ENCODE measurements at places on chromosomes 16 and 17.

- DNase-seq: no peak
Measured at GRCh38 chr17:35569405-35569804, 8.8 kb upstream of the SLFN14 start.

DNA sequence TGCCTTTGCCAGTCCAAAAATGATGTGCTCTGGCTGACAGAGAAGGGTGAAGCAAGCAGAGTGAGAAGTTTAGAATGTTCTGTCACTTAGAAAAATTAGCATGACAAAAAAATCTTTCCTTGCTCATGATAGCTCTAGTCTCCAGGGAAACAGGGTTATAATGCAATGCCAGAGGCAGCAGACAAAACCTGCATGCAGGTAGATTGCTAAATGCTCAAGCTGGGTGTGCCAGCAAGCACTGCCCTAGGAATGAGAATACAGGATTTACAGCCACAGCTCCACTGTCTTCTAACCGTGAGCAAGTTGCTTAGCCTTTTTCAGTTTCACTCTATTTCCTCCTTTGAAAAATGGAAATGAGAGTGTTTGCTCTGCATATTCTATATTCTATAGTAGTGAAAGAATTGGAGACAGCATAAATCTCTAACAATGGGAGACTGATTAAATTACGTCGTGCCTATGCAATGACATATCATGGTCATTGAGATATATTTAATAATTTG, 516.6 kb upstream of the C16orf82 start:
- DNase-seq: no peak

DNA sequence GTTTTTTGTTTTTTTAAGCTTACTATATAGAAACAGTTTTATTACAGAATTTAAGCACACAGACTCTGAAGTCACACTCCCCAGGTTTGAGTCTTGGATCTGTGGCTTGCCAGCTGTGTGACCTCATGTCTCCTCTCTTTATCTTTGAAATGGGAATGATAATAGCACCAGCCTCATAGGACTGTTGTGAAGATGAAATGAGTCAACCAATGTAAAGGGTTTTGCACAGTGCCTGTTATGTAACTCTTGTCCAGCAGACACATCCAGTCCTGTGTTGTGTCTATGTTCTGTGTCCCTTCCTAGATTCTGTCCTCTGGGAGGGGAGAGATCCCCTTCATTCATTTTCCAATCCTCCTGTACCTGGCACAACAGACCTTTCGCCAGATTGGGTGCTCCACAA, 3.1 kb upstream of the CPD start:
- DNase-seq: no peak

GRCh38 chr17:43530288-43531081, 15.7 kb downstream of the ETV4 start:
- no peak for DNase-seq

All from inflammatory macrophage (primary cell).